Activated T-helper 2 cell treated with anti-CD3 and anti-CD28 coated beads, Interferon-gamma antibody, Interleukin-2, Interleukin-4, amounts not matched to agents 10 μg/mL and 5 μg/mL and 100 μg/mL, durations not matched to agents 14 hours and 24 hours and 36 hours (primary cell): ENCODE measurements at places on chromosomes 2 and 18.

DNA sequence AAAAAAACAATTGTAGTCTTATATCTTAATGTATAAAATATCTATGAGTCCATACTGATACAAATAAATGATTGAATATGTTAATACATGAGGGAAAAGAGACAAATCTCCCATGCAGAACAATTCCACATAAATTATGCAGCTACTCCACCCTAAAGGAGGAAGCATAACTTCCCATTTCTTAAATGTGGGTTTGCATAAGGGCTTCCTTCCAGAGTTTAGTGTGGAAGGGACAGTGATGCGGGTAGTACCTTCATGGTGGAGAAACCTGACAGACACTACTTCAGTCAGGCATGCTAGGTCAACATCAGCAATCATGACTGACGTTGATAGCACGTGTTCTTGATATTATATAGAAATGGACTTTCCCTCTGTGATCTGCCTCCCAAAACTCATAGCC is 146.9 kb upstream of the STON1 start:
- DNase-seq = no peak

DNA sequence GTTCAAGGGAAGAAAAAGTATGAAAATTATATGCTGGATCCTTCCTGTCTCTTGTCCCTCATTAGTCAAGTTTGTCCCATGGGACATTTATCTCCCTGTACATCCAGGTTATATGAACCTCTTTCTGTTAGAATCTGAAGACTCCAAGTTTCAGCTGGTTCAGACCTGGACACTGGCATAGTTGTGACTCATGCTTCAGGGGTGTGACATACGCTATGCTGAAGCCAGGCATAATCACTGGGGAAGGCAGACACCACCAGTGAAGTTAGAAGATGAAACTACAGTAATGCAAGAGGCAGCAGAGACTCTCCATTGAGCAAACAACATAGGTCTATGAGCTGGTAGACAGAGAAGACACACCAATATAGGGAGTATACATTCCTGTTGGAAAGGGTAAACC is 269.7 kb upstream of the SLC8A1 start:
- DNase-seq = no peak

DNA sequence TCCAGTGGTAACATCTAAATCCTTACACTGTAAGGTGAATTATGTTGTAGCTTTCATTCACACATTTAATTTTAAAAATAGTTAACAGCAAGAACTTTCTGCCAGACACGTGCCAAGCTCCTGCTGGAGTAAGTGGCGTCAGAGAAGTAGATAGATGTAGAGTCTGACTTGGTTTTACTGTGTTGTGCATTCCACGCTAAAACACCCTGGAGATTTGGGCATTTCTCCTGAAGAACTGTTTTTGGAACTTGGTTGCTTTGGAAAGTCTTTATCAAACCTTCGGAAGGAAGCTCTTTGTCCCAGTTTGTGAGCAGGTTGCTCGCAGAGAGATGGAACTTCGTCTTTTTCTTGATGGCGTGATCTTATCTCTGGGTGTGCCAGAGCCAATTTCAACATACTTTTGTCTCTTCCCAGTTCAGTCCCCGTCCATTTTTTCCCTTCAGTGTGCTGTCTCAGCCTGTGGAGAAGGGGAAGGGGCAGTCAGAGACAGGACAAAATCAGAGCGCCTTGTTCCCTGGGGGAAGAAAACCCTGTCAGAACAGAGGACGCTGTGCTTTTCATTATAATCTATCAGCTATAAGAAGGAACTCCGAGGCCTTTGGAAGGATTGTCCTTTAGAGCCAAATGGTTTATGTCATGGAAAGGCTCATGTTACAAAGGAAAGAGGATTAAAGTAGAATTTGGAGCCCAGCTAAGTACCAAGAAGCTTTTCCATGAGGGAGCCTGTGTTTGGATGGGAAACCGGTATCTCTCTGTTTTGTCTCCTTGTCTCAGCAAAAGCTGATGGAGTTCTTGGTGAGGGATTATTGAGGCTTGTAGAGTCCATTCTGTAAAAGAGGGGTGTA is 18.9 kb downstream of the GRHL1 start:
- DNase-seq = no peak

DNA sequence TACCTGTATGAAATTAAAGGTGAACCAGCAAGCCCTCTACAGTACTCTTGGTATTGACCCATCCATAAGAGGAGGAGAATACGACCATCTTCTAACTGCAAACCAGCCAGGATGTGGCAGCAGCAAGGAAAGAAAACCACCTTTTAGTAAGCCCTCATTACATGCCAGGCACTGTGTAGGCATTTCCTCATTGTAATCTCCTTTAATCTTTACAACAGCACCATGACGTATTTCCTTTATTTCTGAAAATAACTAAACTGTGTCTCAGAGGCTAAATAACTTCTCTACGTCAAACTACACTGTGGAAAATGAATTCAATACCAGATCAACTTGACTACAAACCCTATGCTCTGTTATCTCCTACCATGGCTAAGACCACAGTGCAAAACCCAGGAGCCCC is 18.2 kb downstream of the WDR35 start:
- DNase-seq = no peak

DNA sequence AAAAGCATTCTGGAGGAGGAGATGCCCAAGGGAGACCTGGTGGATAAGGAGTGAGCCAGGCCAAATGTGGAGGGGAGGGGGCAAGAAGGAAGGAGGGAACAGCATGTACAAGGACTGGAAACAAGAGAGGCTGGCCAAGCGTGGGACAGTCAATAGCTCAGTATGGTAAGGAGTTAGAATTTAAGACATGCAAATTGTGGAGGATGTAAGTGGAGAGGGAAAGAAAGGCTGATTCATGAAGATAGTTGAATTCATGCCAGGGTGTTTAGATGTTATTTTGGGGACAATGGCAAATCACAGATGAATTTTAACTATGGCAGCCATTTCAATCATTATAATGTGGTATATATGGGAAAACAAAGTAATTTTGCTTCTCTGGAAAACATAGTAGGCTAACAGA is 462.3 kb downstream of the MEIS1 start:
- DNase-seq = no peak

DNA sequence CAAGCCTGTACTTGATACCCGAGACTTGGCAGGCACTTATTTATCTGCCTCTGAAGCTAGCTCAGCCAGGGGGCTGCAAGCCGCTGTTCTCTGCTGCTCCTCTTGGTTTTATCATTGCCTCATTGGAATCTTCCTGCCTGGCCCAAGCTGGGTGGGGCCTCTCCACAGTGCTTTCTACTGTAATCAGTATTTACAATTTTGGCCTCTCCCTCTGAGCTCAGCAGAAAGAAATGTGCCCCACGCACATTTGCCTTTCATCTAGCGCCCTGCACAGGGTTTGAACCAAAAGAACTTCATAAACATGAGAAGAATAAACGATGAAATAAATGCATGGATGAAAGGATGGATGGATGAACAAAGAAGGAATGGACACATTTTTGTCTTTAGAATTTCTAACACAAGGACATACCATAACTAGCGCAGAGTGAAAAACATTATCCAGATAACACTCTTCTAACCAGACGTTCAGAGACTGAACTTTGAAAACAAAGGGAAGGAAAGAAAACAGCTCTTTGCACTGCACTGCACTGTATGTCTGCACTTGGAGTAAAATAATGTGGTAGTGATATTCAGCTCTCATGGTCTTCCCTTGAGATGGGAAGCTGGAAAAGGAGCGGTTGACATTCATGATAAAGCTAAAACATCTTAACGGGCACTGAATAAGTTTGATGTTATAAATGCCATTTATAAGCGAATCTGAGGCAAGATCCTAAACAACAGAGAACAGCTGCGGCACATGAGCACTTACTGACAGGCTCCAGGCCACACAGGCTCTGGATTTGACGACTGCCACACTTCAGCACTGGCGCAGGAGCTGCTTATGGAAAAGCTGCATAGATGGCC is 86.8 kb upstream of the SP3 start:
- no peak for DNase-seq

GRCh38 chr2:22694300-22694699 is 690.7 kb upstream of the KLHL29 start:
- no peak for DNase-seq

GRCh38 chr2:28227498-28227897 is 165.2 kb upstream of the FOSL2 start:
- DNase-seq = no peak

DNA sequence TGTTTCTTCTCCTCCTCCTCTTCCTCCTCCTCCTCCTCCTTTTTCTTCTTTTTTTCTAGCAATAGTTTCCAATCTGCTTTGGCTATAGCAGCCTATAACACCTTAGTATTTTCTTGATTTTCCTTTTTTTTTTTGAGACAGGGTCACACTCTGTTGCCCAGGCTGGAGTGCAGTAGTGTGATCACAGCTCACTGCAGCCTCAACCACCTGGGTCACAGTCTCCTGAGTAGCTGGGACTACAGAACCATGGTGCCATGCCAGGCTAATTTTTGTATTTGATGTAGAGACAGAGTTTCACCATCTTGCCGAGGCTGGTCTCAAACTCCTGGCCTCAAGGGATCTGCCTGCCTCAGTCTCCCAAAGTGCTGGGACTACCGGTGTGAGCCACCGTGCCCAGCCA is 10.7 kb upstream of the THNSL2 start:
- no peak for DNase-seq

DNA sequence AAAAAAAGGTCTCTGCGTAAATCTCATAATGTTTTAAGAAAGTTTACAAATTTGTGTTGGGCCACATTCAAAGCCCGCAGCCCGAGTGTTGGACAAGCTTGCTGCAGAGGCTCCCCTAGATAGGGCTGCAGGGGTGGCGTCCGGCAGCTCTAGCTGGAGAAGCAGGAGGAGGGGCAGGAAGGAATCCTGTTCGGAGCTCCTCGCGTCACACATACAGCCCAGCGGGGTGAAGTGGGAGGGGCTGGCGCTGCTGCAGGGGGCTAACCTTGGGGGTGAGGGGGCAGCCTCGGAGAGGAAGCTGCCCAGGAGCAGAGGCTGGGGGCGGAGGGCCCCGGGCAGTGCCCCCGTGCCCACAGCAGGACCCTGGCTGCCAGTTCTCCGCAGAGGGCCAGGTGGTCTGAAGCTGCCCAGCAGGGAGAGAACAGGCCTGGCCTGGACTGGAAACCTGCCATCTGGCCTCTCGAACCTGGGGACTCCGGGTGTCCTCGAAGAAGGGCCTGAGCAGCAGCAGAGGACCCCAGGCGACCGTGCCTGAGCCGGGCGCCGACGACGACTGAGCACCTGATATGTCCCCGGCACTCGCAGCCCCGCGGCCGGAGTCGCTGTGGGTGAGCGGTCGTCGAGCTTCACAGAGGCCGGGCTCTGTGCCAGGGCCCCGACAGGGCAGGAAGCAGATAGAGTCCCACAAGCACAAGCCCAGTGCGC is 2.6 kb upstream of the GPR35 start:
- no peak for DNase-seq

DNA sequence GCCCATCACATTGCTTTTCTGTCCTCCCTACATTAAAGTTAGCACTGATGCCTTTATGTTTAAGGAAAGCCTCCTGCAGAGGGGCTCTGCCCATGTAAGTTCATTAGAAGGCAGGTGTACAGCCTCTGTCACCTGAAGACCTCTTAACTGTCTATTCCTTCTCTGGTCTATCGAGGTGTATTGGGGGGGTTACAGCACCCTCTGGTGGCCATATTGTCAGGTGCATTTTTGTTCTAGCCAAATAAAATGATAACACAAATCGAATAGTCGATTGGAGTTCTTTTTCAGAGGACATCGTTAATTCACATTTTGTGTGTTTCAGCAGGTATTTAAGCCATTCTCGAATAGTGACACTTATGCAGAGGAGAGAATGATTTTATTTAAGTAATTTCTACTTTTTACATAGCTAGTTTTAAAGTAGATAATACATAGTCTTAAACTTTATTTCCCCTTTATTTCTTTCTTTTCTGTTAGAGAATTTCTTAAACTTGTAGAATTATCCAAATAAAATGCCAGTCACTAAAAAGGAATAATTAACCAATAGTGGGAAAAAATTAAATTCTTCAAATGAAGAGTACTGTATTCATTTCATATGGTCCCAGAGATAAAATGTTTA is 136.8 kb downstream of the NEDD4L start:
- peak; percentile 17 for DNase-seq

- no peak for DNase-seq
Observed at GRCh38 chr18:28288784-28289183, 111.9 kb upstream of the CDH2 start.

DNA sequence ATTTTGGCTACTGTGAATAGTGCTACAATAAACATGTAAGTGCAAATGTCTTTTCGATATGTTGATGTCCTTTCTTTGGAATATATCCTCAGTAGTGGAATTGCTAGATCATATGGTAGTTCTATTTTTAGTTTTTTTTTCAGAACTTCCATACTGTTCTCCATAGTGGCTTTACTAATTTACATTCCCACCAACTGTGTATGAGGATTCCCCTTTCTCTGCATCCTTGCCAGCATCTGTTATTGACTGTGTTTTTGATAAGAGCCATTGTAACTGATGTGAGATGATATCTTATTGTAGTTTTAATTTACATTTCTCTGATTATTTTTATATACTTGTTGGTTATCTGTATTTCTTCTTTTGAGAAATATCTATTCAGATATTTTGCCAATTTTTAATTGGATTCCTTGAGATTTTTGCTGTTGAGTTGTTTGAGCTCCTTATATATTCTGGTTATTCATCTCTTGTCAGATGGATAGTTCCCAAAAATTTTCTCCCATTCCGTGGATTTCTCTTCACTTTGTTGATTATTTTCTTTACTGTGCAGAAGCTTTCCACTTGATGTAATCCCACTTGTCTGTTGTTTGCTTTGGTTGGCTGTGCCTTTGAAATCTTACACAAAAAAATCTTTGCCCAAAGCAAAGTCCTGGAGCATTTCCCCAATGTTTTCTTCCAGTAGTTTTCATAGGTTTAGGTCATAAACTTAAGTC is 532.3 kb downstream of the PID1 start:
- no peak for DNase-seq

DNA sequence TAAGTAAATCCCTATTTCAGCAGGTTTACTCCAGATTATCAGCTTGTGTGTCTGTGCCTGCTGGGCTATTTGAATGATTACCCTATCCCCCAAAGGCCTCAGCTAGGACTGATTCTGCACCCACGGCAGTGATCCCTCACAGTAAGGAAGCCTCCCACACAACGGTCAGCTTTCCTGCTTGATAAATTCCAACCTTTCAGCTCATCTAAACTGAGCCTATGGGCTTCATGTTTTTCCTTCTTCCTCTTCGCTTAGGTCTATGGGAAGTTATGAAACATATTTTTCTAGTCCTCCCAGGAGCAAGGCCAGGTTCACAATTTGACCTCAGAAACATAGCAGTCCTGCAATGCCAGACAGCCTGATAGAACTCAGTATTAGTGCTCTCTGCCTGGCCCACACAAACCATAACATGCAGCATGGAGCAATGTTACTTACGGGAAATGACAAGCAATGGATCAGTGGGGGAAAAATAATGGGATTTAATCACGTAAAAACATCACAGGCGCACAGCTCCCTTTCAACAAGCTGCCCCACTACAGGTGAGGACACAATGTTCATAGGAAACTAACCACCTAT is 170.9 kb downstream of the ZNF521 start:
- no peak for DNase-seq

DNA sequence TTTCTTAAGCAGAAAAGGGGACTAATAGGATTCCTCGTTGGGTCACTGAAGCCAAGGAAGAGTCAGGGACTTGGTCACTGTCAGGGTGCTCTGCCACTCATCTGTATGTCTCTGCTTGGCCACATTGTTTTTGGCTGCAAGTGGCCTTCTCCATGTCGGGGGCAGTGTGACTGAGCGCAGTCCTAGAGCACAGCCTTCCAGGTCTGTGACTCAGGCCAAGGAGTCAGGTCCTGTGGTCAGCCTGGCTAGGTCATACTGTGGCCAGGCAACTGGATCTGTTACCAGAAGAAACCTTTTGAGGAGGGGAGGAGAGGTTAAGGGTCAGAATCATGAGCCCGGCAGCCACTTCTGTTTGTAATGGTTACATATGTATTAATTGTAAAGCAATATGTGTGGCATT is 61.3 kb downstream of the GALNT1 start:
- no peak for DNase-seq

GRCh38 chr18:34023471-34023870 is 201.2 kb downstream of the NOL4 start:
- DNase-seq = no peak
